ENCODE measurements at places on chromosomes 2 and 18. TPM values are rescaled to one million over a fixed set of nuclear protein-coding genes. Genes with fewer than 3 reads are reported as not detected.

DNA sequence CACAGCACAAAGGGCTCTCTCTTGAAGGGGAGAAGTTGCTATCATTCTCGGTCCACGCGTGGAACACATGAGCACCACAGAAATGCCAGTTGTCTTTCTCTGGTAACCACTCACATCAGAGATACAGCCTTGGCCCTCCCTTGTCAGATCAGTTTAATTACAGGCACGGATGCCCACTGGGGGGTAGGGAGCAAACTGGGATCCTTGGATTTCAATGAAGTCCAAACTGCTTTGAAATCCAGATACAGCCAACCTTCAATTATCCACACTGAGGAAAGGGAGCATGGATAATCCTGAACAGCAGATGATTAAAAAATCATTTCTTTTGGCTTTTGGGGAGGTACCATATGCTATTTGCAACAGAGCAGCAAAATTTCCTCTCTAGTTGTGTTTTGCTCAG, 63.7 kb upstream of the DAPL1 start:
- H3K27ac ChIP-seq = no peak overlapping the region
- H3K27me3 ChIP-seq = no peaks in the 10 kb centered on the region
- H3K4me3 ChIP-seq = no peak overlapping the region
- no peaks in the 10 kb centered on the region for H3K4me1 ChIP-seq

DNA sequence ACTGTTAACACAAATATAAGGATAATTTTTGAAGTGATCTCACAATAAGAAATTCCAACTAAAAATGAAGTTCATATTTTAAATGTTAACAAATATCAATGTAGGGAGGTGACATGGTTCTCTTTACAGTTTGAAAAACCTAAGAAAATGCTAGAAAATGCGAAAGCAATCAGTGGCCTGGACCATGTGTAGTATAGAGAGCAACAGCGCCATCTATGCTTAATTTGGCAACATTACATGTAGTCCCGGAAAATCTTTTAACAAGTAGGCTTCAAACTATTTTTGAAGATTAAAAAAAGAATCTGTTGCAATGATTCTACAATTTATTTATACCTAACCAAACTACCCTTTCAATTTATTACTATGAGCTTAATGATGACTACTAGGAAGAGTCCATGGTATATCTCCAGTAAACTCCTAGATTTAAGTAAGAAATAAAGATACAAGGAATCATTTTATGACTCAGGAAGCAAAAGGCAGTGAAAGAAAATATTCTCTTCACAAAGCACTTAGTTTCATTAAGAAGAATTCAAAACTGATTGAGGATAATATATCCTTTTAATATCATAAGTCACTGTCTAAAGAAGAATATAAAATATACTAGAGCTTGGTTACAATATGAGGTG, 33.3 kb downstream of the NDUFA10 start:
- no peaks in the 10 kb centered on the region for H3K27me3 ChIP-seq
- DNase-seq = no peak
- H3K4me3 ChIP-seq = no peak overlapping the region
- H3K4me1 ChIP-seq = no peaks in the 10 kb centered on the region
- no peak overlapping the region for H3K27ac ChIP-seq

GRCh38 chr2:238280083-238280825, 8.2 kb downstream of the PER2 start:
- no peak for DNase-seq
- H3K36me3 ChIP-seq = peaks cover 27% of the 10 kb centered on the region
- peaks cover 31% of the 10 kb centered on the region for H3K4me1 ChIP-seq
- no peak overlapping the region for H3K27ac ChIP-seq
- no peak overlapping the region for H3K4me3 ChIP-seq

- no peaks in the 10 kb centered on the region for H3K36me3 ChIP-seq
- no peak for DNase-seq
- H3K27ac ChIP-seq = no peak overlapping the region
- peak overlapping the region; percentile 15 for H3K4me3 ChIP-seq
Observed at GRCh38 chr18:77160515-77160914, 27.9 kb upstream of the MBP start.

DNA sequence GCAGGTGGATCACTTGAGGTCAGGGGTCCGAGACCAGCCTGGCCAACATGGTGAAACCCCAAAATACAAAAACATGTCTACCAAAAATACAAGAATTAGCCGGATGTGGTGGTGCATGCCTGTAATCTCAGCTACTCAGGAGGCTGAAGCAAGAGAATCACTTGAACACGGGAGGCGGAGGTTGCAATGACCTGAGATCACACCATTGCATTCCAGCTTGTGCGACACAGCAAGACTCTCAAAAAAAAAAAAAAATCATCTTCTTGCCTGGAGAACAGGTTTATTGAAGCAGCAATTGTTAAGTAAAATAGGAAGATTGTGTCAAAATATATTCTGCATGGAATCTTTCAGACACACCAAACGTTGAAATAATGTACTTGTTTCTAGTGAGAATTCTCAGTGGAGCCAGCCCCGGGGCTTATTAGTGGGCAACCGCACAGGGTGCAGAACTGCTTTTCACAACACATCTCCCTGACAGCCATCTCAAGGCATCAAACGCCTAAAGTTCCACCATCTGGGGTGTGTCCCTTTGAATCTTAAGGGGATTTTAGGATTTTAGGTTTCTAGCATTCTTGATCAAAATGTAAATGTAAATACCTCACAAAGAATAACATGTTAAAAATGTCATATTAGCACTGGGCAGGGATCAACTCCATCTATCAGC, 28.6 kb upstream of the PPP4R1 start:
- DNase-seq = no peak
- H3K36me3 ChIP-seq = no peaks in the 10 kb centered on the region
- no peak overlapping the region for H3K4me3 ChIP-seq
- no peaks in the 10 kb centered on the region for H3K4me1 ChIP-seq

The TMEM169 gene
- total RNA-seq = 0.40 TPM

Measured in activated B cell treated with CpG ODN at 0.5 μM for 24 hours (primary cell).